ENCODE measurements at places on chromosomes 1 and 21.
A peak's percentile ranks its signal among the peaks of the same experiment; 100 is the strongest.

DNA sequence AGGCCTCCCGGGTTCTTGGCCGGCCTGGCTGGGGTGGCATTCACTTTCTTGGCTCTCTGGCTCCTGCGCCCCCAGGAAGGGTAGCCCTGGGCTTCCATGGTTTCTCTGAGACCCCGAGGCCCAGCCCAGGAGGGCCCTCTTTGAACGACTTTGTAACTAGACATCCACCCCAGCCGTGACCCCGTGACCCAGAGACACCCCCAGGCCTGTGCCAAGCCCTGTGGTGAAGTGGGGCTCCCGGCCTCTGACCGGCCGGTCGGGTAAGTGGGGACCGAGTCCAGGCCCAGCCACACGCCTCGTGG, 64.0 kb downstream of the COL18A1 start:
- DNase-seq: no peak

GRCh38 chr1:109802136-109802900, 38.6 kb upstream of the EPS8L3 start:
- no peak for DNase-seq

GRCh38 chr1:234719454-234720251, 109.7 kb upstream of the IRF2BP2 start:
- DNase-seq: peak; percentile 34

- no peak for DNase-seq
These were observed 6.0 kb upstream of the BCL10 start for GRCh38 chr1:85282424-85282823.

GRCh38 chr1:178412400-178412770, 84.4 kb downstream of the CLEC20A start:
- no peak for DNase-seq

DNA sequence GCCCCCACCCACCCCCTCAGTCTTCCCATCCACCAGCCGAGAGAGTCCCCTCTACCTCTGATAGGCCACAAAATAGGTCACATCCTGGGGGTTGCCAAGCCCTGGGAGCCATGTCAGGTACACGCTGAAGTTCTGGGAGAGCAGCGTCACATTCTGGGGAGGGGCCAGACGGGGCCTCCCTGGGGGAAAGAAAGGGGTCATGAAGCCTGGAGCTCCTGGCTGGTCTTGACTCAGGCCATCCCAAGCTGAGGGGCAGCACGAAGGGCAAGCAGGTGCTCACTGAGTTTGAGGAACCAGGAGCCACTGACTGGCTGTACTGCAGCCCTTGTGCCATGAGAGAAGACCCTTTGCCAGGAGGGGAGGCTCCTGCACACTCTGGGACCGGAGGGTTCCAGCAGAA, 6.4 kb downstream of the IFNLR1 start:
- DNase-seq: no peak

GRCh38 chr1:4701276-4701675, 46.9 kb downstream of the AJAP1 start:
- no peak for DNase-seq

DNA sequence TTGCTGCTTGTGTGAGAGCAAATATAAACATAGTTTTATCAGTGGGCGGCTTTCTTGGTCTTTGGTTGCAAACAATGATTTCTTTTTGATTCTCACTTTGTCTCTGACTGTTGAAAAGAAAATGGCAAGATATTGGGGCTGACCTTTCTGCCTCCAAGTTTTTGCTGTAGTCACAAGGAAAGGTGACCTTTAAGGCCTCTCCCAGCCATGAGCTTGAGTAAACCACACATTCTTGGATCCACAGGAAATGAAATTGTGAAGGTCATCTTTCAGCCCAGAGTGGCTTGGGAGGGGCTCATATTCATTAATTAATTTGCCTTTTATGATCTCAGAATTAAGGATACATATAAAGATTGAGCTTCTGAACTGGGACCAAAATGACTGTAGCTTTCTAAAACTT, 241.6 kb downstream of the BACH1 start:
- DNase-seq: no peak

- DNase-seq: no peak
These were observed 8.2 kb downstream of the THRAP3 start for GRCh38 chr1:36232212-36233095.

GRCh38 chr1:204134103-204134502, 17.7 kb downstream of the ETNK2 start:
- no peak for DNase-seq

DNA sequence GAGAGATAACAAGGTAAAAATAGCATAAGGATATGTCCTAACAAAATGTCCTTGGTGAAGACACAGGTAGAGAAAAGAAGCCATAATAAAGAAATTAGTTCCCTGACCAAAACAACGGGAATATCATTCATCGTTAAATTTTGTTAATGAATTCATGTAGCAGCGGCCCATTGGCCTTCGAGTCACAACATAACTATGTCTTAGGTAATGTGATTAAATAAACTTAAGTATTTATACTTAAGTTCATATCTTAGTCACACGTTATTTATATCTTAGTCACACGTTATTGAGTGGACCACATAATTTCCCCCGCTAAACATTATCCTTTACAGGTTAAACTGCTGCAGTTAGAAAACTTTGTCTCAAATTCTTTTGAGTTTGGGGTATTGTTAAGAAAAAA, 1.2 kb downstream of the NEXN start:
- no peak for DNase-seq

- peak; percentile 16 for DNase-seq
These were observed 75.8 kb downstream of the ARHGEF16 start for GRCh38 chr1:3530086-3530925.

DNA sequence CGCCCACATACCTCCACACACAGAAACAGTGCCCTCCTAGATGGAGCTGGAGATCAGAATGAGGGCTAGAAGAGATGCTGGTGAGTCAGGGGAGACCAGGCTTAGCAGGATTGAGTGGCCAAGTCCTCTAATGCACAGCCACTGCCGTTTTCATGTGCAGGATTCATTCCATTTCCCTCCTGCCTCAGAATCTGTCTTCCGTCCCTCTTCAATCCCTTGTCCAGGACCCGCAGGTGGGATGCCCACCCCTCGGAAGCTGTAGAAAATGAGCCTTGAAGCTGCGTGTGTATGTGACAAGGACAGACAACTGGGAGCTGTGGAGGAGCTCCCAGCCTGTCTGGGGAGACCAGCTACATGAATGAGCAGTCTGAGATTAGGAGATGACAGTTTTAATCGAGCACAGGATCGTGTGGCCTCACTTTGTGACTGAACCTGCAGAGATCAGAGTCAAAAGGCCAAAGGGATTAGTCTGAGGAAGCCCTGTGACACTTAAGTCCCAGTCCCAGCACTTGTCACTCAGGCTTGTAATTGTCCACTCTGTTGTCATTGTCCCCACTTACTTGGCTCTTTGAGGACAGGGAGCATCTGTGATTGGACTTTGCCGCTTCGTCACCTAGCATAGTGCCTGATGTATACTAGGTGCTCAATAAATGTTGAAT, 22.0 kb downstream of the LGR6 start:
- DNase-seq: no peak

- DNase-seq: no peak
These were observed 3.1 kb downstream of the ASCL5 start for GRCh38 chr1:201123866-201124265.

- peak; percentile 97 for DNase-seq
These were observed 47.0 kb downstream of the AHDC1 start for GRCh38 chr1:27556781-27557595.

GRCh38 chr1:158124034-158124433, 56.7 kb upstream of the CD1D start:
- DNase-seq: no peak

DNA sequence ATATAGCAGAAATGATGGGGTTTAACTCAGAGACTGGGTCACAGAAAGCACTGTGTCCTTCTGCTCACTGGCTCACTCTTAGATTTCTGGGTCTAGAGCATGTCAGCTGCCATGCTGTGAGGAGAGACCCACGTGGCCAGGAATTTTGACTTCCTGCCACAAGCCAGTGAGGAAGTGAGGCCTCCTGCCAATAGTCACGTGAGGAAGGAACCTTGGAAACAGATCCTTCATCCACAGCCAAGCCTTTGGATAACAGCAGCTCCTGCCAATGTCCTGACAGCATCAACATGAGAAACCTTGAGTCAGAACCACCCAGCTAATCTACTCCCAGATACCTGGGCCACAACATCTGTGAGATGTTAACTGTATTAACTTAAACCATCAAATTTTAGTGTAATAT, 114.5 kb upstream of the PLPPR5 start:
- no peak for DNase-seq

- DNase-seq: no peak
These were observed 21.6 kb downstream of the ARMH1 start for GRCh38 chr1:44696101-44696500.

DNA sequence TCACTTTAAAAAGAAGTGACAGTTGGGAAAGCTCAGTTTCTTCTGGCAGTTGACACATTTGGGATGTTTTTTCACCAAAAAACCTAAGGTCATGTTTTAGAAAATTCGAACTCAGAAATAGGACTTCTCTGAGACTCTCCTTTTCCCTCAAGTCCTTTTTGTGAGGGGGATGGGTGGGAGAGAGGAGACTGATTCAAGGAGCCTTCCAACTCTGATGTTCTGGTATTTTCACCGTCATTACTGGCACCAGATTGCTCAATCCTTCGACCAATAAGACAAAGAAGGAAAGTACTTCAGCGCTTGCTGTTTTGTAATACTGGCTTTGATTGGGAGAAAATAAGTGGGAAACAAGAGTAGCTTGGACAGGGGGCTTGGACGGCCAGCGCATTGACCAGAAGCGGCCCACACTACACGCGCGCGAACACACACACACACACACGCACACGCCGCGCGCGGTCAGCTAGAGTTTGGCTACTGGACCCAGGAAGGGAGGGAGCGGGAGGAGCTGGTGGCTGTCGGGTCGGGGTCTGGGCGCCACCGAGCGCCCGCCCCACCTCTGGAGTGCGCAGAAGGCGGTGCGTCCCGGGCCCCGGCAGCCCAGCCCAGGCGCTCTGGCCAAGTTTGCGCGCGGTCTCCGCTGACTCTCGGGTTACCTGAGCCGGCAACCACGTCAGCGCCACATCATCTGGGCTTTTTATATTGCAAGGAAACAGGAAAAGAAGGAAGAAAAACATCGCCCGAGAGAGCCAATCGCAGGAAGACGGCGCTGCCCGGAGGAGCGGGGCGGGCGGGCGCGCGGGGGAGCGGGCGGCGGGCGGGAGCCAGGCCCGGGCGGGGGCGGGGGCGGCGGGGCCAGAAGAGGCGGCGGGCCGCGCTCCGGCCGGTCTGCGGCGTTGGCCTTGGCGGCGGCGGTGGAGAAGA, at the start of gene KCNK1:
Gene KCNK1 (plus strand): TSS at position 855 of the 921 bp plus-strand sequence. CDS start 66 bp downstream, at position 921.
- DNase-seq: no peak

GRCh38 chr1:65942476-65942875, 149.8 kb downstream of the PDE4B start:
- DNase-seq: no peak

GRCh38 chr1:203478986-203479385, 3.4 kb downstream of the PRELP start:
- DNase-seq: no peak

DNA sequence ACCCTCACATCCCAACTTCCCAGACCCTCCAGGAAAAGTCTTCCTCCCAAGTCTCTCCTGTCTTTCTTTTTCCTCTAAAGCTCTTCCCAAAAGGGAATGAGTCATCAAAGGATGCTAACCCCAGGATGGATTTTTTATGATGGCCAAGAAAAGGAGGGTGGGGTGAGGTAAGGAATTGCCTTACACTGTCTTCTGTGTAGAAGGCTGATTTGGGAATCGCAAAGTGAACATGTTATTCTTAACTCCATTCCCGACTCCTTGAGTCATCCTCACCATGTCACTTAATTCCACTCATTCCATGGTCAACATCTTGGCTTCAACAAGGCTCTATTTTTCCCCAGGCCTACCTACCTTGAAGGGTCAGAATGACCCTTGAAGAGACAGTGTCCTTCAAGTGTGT, 44.0 kb downstream of the TBX15 start:
- DNase-seq: no peak

- DNase-seq: peak; percentile 62
These were observed 368.6 kb downstream of the PTPRC start for GRCh38 chr1:199007423-199007822.

All from suppressor macrophage (primary cell).